Glutamatergic neuron (in vitro differentiated cells): ENCODE measurements at places on chromosomes 6 and 20.

- DNase-seq: no peak
These were observed 33.8 kb upstream of the CHRNA4 start for GRCh38 chr20:63394920-63395455.

DNA sequence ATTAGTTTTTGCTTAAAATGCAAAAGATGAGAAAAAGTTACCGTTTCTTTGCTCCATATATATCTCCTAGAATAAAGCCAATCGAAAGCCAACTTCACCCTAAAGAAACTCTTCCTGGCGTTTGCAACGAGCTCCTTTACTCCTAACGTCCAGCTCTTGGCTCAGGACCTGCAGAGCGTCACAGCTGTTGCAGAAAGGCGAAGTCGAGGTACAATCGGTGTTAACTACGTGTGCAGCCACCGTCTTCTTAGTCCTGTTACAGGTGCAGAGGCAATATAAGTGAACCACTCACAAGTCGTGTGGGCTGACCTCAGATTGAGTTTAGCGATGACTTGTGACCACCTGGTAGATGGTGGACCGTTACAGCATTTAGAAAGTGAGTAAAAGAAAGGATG is 113.1 kb downstream of the TRIM27 start:
- DNase-seq: no peak

DNA sequence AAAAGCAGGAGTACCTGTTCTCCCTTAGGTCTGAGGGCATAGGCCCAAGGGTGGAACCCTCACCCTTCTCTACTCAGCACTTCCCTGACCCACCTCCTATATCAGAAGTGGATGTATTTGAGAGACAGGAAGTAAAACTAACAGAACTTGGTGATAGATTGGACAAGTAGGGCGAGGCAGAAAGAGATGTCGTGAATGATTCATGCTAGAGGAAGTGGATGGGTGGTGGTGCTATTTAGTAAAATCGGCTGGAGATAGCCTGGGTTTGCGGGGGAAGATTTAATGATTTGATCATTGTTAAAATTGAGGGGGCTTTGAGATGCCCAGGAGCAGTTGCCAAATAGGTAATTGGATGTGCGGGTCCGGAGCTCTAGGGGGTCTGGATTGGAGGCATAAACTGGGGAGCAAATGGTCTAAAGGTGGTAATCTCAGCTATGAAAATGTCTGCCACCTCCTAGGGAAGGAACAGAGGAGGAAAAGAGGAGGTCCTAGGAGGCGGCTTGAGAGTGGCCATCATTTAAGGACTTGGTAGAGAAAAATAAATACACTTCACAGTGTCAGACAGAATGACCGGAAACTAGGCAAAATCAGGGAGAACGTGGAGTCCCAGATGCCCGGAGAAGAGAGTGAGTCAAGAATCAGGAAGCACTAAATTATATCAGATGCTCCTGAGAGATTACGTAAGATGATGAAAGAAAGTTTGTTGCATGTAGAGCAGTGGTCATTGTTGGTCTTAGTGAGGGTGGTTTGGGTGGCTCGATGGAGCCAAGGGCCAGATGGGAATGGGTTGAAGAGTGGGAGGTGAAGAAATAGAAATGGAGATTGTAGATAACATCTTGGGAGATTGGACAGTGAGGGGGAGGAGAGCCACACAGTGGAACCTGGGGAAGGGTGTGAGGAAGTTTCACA is 142.0 kb downstream of the CEP57L1 start:
- DNase-seq: no peak

DNA sequence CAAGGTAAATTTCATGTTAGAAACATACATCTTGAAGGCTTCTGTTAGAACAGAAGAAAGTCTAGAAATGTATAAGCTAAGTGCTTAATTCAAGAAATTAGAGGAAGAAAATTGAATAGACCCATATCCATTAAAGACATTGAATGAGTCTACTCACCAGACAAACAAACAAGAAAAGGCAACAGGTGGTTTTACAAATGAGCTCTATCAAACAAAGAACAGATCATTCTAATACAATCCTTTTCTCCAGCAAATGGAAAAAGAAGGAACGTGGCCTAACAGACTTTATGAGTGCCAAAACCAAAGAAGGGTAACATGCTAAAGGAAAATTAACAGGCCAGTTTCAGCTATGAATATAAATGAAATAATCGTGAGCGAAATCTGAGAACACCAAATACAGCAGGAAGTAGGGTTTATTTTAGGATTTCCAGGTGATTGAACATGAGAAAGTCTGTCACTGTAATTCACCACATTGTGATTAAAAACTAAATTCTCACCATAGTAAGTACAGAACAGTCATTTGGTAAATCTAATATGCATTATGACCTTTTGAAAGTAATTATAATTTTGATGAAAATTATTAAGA is 22.6 kb downstream of the MTHFD1L start:
- DNase-seq: no peak

GRCh38 chr6:156185113-156185512 is 592.1 kb upstream of the ARID1B start:
- no peak for DNase-seq

DNA sequence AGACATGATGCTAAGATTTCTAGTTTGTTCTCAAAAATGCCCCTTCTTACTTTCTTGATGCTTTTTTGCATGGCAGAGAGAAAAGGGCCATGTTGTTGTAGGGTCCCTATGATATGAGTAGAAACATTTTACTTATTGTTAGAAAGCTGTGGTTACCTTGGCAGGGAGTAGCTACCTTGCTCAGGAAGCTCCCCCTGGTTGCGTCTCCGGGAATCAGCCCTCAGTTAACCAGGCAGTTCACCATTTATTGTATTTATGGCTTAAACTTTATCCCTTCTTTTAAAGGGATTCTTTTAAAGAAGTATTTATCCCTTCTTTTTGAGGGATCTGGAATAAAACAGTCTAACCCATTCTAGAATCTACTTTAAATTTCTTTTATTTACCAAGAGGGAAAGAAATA is 113.9 kb upstream of the PROKR2 start:
- no peak for DNase-seq

DNA sequence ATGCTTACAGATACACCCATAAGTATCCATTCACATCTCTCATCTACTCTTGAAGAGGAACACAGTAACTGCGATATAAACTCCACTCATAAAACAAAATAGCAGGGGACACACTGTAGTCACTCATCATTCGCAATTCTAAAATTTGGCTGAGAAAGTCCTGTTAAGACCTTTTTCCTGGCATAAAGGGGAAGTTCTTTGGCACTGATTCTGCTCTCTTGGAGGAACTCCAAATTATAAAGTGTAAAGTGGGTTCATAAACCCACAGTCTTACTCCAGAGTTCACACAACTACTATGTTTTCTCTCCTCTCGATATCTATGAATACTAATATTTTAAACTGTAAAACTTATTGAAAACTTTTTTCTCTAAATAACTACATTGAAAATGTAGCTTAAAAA is 80.6 kb downstream of the ADGB start:
- DNase-seq: no peak

DNA sequence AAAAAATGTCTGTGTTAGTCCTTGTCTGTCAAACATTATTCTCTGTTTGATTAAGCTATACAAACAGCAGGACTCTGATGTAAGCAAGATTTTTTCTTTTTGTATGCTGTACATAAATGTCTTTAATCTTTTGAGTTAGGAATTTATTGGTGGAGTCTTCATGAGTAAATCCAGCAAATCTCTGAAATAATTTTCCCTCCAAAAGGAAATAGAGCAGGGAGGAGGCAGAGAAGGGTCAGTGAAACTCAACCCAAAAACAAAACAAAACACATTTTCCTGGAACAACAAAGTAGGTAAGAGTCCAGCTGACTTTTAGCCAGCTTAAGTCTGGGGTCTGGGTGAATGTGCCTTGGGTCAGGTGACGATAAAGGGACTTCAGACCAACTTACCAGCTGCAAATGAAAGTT is 113.7 kb downstream of the FOXA2 start:
- no peak for DNase-seq

GRCh38 chr20:62500237-62500864 is 24.6 kb upstream of the GATA5 start:
- DNase-seq: peak; percentile 90

DNA sequence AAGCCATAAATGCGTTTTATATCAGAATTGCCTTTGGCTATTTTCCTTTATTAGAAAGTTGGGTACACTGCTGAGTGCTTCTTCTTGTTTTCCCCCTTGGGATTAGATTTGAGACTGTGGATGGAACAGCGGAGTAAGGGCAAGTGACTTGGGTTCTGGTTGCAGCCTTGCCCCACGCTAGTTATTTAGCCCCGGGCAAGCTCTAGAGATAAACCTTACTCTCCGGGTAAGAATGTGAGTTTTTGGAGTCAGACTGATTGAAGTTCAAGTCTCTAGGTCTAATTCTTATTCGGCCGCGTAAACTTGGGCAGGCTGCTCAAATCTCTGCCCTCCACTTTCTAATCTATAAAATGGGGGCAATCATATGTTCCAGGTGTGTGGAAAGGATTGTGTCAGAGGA is 8.9 kb downstream of the TSHZ2 start:
- no peak for DNase-seq

- no peak for DNase-seq
These were observed 382.3 kb downstream of the ESR1 start for GRCh38 chr6:152189736-152190135.

GRCh38 chr6:162999575-163000285 is 272.0 kb downstream of the PACRG start:
- DNase-seq: no peak

GRCh38 chr6:1942834-1943233 is 302.6 kb downstream of the GMDS start:
- no peak for DNase-seq

DNA sequence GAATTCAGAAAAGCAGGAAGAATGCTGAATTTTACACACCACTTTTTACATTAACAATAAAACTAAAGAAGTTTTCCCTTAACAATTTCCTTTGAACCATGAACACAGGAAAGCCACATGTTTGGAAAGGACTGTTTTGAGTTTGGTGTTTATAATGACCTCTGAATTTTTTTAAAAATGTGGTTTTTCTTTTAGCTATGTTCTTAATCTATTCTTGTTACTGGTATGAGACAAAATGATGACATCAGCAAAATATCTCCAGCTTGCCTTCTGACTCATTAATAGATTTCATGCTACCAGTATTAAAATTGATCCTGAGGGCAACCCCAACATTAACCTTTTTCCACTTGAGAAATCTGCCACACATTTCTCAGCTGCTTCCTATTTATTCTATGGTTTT is 217.5 kb upstream of the THEMIS start:
- no peak for DNase-seq

DNA sequence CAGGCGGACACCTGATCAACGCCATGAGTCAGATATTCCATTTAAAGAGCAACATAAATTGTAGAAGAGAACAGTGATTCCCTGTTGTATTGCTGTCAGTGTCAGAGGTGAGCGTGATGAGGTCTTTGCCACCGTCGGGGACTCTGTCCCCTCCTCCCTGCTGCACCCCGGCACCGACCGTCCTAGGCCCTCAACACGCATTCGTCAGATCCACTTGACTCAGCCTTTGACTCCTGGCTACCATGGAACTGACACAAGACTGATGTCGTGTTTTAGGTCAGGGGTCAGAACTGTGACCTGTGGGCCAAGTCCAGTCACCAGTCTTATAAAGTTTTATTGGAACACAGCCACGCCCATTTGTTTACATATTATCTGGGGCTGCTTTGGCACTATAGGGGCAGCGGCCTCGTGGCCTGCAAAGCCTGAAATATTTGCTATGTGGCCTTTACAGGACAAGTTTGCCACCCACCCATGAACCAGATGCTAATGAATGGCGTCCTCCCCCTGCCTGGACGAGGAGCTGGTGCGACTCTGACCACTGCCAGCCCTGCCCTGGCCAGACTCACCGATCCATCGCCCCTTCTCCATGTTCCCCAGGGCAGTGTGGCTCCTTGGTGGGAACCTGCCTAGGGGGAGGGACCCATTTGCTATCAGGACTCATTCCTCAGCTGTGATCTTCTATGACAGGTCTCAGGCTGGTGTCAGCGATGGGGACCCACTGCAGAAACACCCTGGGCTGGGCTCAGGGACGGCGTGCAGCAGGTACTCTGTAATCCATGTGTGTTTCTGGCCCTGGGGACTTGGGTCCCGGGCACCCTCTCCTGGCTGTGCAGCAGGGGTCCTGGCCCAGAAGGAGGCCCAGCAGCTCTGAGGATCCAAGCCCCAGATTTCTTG is 37.5 kb upstream of the PHACTR3 start:
- DNase-seq: no peak

DNA sequence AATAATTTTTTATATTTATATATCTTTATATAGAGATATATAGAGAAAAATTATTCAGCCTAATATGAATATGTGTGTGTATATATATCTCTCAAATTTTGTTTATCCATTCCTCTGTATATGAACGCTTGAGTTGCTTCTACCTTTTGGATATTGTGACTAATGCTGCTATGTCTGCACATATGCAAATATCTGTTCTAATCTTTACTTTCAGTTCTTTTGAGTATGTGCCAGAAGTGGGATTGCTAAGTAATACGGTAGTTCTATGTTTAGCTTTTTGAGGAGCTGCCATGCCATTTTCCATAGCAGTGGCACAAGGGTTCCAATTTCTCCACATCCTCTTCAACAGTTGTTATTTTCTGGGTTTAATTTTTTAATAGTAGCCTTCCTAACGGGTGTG is 72.8 kb upstream of the CEP85L start:
- DNase-seq: no peak

GRCh38 chr6:164164876-164165275 is 750.4 kb downstream of the QKI start:
- no peak for DNase-seq

- no peak for DNase-seq
These were observed 246.8 kb upstream of the KCNG1 start for GRCh38 chr20:51269671-51270070.

- no peak for DNase-seq
These were observed 192.3 kb downstream of the C6orf118 start for GRCh38 chr6:165117121-165117520.

- no peak for DNase-seq
These were observed 15.8 kb upstream of the THBS2 start for GRCh38 chr6:169269180-169270076.

GRCh38 chr6:136718476-136718875 is 73.8 kb downstream of the MAP3K5 start:
- DNase-seq: no peak

GRCh38 chr20:1266167-1266973 is at the start of gene SNPH:
TSS of gene SNPH (plus strand) at chr20:1266294. CDS start at chr20:1296240, 29,946 bp downstream.
- peak; percentile 86 for DNase-seq

DNA sequence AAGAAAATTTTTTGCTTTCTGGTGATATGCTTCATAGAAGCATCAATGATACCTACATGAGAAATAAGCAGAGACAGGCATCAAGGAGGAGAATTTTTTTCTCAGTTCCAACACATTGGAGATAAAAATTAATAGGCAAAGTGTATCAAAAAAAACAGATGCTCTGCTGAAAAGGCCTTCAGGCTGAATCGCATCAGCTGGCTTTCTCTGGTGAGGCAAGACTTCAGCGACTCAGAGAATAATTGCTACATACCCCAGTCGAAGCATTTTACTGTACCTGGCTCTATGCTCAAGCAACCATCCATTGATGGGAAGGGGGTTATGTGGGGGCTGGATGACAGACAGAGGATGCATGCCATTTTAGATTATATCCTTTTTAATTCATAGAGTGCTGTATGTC is 415.1 kb downstream of the TFAP2A start:
- no peak for DNase-seq

- no peak for DNase-seq
These were observed 74.2 kb downstream of the TAF4 start for GRCh38 chr20:61991476-61991875.
